ENCODE measurements at places on chromosomes 16 and 17. TPM values are rescaled to one million over a fixed set of nuclear protein-coding genes. Genes with fewer than 3 reads are reported as not detected.

The PSMC3IP gene
- total RNA-seq = 8.0 TPM

The EPN2 gene
- total RNA-seq = 74.5 TPM

The CCP110 gene
- total RNA-seq = 6.8 TPM

The TBC1D3H gene
- not detected for total RNA-seq

Data from endothelial cell (in vitro differentiated cells).